ENCODE measurements at places on chromosomes 2 and 18.

DNA sequence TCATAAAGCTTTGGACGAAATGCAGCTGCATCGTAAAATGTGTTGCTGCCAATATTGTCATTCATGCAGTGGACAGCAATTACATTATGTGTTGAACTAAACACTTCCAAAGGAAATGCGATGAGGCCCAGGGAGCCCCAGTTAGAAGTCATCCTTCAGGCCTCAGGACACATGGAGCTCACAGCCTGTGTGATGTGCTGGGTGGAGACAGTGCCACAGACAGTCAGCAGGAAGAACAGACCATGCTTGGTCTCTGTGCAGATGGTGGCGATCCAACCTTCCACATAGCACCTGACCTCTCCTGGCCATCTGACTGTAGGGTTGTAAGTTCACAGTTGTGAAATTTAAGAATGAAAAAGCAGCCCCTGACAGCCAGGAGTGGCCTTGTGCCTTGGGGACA is 118.3 kb upstream of the ALKAL2 start:
- DNase-seq = no peak

GRCh38 chr2:52356556-52356955 is 1324.6 kb upstream of the NRXN1 start:
- no peak for DNase-seq

DNA sequence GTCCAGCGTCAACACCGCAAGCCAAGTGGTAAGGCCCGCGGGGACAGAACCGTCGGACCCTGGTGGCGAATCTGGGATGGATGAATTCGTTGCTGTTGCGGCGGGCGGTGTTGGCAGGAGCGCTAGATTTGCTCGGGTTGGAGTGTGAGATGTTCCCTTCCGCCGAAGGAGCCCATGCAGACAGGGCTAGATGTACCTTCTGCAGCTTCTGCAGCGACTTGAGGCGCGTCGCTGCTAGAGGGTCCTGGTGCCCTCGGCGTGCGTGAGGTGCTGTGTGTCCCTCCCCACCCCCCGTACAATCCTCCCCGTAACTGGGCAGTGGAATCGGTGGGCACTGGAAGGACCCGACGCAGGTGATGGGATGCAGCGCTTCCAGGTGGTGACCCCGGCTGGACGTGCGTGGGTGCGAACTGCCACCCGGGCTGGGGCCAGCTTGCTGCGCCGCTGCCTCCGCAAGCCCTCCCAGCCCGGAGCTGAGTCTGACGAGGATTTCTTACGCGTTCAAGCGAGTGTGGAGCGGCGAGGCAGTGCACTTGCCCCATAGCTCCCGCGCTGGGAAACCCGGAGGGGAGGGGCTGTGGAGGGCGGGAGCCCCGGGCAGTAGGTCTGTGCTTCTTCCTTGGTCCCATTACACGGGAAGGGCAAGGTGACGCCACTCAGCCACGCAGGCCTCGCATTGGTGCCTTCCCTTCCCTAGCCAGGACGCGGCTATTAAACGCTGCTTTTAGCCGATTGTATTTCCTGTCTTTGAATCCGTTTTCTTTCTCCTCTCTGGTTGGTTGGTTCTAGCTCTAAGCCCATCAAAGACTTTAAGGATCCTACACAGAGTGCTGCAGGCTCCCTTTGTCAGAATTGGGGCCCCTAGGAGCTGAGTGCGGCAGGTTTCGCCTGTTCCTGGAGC is 34.2 kb downstream of the CHRNA1 start:
- peak; percentile 22 for DNase-seq

GRCh38 chr2:200461846-200462710 is 47.8 kb downstream of the KCTD18 start:
- no peak for DNase-seq

Measured in umbilical cord (tissue), 2 donors.